ENCODE measurements at places on chromosomes 12 and 14.

- no peaks in the 10 kb centered on the region for H3K36me3 ChIP-seq
- no peak for DNase-seq
- H3K27ac ChIP-seq = no peak overlapping the region
- no peaks in the 10 kb centered on the region for H3K4me1 ChIP-seq
These were observed 584 bp downstream of the ACSM4 start for GRCh38 chr12:7304456-7304855.

DNA sequence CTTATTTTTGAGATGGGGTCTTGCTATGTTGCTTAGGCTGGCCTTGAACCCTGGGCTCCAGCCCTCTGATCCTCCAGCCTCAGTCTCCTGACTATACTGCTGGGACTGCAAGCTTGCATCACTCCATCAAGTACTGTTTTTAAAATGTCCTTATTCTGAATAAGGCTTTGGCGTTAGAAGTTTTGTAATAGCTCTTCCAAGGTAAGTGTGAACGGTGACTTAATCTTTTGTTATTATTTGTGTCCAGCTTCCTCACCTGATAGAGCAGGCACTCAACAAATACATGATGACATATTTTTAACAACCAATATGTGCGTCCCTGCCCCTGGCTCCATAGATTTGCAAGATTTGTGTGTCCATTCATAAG is 1.4 kb downstream of the C1RL start:
- H3K27me3 ChIP-seq = no peaks in the 10 kb centered on the region
- peak overlapping the region; percentile 39 for H3K4me3 ChIP-seq
- DNase-seq = no peak

- no peaks in the 10 kb centered on the region for H3K4me1 ChIP-seq
- no peaks in the 10 kb centered on the region for H3K27me3 ChIP-seq
- no peak for DNase-seq
- no peak overlapping the region for H3K4me3 ChIP-seq
- H3K36me3 ChIP-seq = no peaks in the 10 kb centered on the region
- no peak overlapping the region for H3K27ac ChIP-seq
These were observed 5.4 kb upstream of the RNU6-8 start for GRCh38 chr14:32208490-32208889.

GRCh38 chr12:48671231-48671856 is 10.7 kb downstream of the KANSL2 start:
- DNase-seq = no peak
- no peaks in the 10 kb centered on the region for H3K4me1 ChIP-seq
- H3K27me3 ChIP-seq = no peaks in the 10 kb centered on the region
- no peak overlapping the region for H3K4me3 ChIP-seq
- peaks cover 49% of the 10 kb centered on the region for H3K36me3 ChIP-seq

DNA sequence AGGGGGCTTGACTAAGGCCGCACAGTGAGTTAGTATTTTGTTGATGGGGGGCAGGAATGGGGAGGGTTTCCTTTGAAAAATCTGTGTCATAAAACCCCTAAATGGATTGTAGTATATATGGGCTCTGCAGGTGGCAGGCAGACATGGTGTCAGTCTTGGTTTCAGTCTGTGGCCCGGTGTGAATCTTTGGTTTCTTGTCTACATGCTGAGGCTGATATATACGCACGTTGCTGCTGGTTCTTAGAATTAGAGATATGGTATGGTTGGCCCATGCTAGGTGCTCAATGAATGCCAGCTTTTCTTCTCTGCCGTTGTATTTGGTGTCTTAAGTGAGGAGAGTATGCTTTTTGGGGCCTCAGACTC is 73.1 kb downstream of the TSPAN9 start:
- peak overlapping the region; percentile 47 for H3K27ac ChIP-seq
- no peaks in the 10 kb centered on the region for H3K36me3 ChIP-seq
- H3K4me3 ChIP-seq = no peak overlapping the region
- H3K27me3 ChIP-seq = no peaks in the 10 kb centered on the region
- peaks cover 4% of the 10 kb centered on the region for H3K4me1 ChIP-seq
- DNase-seq = no peak

GRCh38 chr12:124601706-124602105 is 34.3 kb upstream of the NCOR2 start:
- no peaks in the 10 kb centered on the region for H3K36me3 ChIP-seq
- no peak overlapping the region for H3K27ac ChIP-seq
- H3K27me3 ChIP-seq = no peaks in the 10 kb centered on the region
- no peak overlapping the region for H3K4me3 ChIP-seq

DNA sequence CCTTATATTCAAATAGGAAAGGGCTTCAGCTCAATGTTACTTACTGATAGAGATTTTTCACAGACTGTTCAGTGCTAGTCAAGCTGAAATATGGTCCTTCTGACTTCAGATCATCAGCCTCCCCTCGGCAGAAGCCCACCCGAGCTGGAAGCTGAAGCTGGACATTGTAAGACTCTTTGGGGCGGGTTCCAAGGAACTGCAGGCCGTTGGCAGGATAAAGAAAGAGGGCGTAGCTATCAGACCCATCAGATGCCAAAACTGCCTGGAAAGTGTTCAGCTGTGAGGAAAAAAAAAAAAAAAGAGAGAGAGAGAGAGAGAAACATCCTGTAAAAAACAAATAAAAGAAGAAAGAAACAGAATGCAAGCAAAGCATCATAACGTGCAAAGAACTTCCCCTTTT is 8.8 kb downstream of the NID2 start:
- no peak overlapping the region for H3K4me3 ChIP-seq
- no peaks in the 10 kb centered on the region for H3K4me1 ChIP-seq
- no peaks in the 10 kb centered on the region for H3K27me3 ChIP-seq
- no peaks in the 10 kb centered on the region for H3K36me3 ChIP-seq

GRCh38 chr14:94317259-94317658 is 5.9 kb downstream of the SERPINA6 start:
- H3K36me3 ChIP-seq = no peaks in the 10 kb centered on the region
- H3K4me1 ChIP-seq = no peaks in the 10 kb centered on the region
- no peaks in the 10 kb centered on the region for H3K27me3 ChIP-seq
- no peak overlapping the region for H3K27ac ChIP-seq
- no peak for DNase-seq

DNA sequence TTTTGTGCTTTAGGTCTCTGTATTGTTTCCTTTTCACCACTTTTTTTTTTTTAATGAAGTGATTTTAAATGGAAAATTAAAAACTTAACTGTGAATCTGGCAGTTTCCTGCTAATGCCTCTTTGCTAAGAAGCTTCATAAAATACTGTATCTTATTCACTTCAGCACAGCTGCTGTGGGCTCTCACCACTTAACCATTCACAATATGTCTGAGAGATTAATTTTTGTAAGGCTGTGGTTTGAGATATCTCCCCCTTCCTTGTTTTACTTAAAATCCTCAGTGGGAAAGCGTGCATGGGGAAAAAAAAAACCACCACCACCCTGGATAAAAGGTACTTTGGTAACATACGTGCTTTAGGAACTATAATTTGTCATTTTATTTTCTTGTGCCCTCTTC is 115.9 kb downstream of the ETV6 start:
- no peaks in the 10 kb centered on the region for H3K27me3 ChIP-seq
- DNase-seq = no peak
- no peaks in the 10 kb centered on the region for H3K36me3 ChIP-seq
- peaks cover 23% of the 10 kb centered on the region for H3K4me1 ChIP-seq
